Hepatocyte (in vitro differentiated cells): ENCODE measurements at places on chromosomes 16 and 17.

GRCh38 chr17:43958748-43959352 is 5.1 kb upstream of the PYY start:
- DNase-seq: no peak

GRCh38 chr17:40022961-40023541 is 7.8 kb downstream of the CSF3 start:
- DNase-seq: peak; percentile 4

GRCh38 chr17:39653662-39654331 is 11.4 kb upstream of the TCAP start:
- peak; percentile 54 for DNase-seq

GRCh38 chr17:2049333-2050299 is 5.3 kb upstream of the HIC1 start:
- peak; percentile 93 for DNase-seq

- DNase-seq: peak; percentile 8
Observed at GRCh38 chr16:72612256-72612655, 435.7 kb downstream of the ZFHX3 start.

GRCh38 chr17:40472733-40473452 is 28.5 kb downstream of the TNS4 start:
- DNase-seq: no peak

- no peak for DNase-seq
Observed at GRCh38 chr17:45936610-45937009, 42.3 kb downstream of the MAPT start.
